ENCODE measurements at places on chromosomes 2 and 18. TPM values are rescaled to one million over a fixed set of nuclear protein-coding genes. Genes with fewer than 3 reads are reported as not detected.
A peak's percentile ranks its signal among the peaks of the same experiment; 100 is the strongest.

Gene EGR4
- total RNA-seq, result 0.16 TPM

Gene KIAA2012
- total RNA-seq, result not detected

Gene FAM161A
- 1.8 TPM for total RNA-seq

GRCh38 chr2:240579071-240579762, 7.3 kb upstream of the CAPN10 start:
- DNase-seq, result no peak
- no peak overlapping the region for H3K4me3 ChIP-seq
- peak overlapping the region; percentile 65 for H3K27ac ChIP-seq
- no peaks in the 10 kb centered on the region for H3K4me1 ChIP-seq
- H3K27me3 ChIP-seq, result no peaks in the 10 kb centered on the region
- peaks cover 37% of the 10 kb centered on the region for H3K36me3 ChIP-seq
